ENCODE measurements at places on chromosomes 7 and 10.

DNA sequence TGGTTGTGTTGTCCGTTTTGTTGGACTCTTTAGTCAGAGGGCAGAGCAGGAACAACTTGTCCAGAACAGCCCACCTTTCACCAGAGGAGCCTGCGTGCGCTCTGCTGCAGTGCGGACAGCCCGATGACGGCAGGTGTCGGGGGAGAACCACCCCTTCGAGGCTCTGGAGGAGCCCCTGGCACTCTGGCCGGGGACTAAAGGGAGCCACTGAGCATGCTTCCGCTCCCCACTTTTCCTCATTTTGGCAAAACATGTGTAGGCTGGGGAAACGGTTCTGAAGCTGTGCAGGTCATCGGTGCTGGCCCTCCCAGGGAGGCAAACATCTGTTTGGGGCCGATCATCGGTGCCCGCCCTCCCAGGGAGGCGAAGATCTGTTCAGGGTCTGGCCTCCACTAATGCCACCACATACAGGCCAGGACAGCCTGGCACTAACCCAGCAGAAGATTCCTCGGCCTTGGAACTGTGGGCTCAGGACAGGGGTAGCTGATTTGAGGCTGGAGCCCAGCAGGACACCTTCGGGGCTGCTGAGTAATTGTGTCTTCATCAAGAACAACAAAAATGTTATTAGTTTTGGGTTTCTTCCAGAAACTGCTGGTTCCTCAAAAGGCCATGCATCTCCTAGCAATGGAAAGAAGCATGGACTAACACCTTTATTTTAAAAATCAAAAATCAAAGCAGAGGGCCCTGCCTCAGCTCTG is 124.4 kb upstream of the TCERG1L start:
- DNase-seq = peak; percentile 7

DNA sequence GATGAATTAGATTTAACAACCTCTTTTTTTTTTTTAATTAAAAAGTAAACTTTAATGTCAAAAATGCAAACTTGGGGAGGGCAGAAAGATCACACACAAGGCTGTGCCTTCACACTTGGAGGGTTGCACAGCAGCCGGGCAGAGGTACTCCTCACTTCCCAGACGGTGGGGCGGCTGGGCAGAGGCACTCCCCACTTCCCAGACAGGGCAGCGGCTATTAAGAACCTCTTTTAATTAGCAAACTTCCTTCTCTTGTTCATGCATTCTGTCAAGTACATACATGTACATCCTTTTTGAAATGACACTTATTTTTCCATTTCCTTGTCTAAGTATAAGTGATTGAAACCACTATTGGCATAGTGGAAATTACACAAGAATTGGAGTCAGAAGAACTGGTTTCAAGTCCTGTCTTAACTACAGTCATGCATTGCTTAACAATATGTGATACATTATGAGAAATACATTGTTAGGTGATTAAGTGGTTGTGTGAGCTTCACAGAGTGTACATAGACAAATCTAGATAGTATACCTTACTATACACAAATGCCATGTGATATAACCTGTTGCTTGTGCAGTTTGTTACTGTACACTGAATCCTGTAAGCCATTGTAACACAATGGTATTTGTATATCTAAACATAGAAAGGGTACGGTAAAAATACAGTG is 26.5 kb downstream of the BTRC start:
- DNase-seq = peak; percentile 31

GRCh38 chr10:121078672-121079102 is 227.5 kb downstream of the WDR11 start:
- no peak for DNase-seq

GRCh38 chr7:133584956-133585668 is 332.2 kb downstream of the EXOC4 start:
- no peak for DNase-seq

- peak; percentile 74 for DNase-seq
Measured at GRCh38 chr7:50679218-50680007, 103.3 kb downstream of the GRB10 start.

- peak; percentile 12 for DNase-seq
Measured at GRCh38 chr10:59655309-59655708, 54.3 kb downstream of the SLC16A9 start.

DNA sequence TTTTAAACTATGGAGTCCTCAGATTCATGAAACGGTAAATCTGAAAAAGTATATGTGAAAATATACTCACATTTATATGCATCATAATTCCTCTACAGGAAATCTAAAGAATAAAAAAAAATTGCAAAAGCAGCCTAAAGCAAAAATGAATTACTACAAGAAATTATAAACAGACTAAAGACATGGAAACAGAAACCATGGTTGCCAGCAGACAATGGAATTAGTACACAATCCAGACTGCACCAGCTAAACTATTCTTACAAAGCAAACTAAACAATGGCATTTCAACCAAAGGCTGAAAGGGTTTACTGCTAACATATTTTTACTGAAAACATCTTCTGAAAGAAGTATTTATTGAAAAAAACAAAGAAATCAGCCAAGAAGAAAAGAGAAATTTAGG is 51.6 kb downstream of the COL28A1 start:
- DNase-seq = no peak

DNA sequence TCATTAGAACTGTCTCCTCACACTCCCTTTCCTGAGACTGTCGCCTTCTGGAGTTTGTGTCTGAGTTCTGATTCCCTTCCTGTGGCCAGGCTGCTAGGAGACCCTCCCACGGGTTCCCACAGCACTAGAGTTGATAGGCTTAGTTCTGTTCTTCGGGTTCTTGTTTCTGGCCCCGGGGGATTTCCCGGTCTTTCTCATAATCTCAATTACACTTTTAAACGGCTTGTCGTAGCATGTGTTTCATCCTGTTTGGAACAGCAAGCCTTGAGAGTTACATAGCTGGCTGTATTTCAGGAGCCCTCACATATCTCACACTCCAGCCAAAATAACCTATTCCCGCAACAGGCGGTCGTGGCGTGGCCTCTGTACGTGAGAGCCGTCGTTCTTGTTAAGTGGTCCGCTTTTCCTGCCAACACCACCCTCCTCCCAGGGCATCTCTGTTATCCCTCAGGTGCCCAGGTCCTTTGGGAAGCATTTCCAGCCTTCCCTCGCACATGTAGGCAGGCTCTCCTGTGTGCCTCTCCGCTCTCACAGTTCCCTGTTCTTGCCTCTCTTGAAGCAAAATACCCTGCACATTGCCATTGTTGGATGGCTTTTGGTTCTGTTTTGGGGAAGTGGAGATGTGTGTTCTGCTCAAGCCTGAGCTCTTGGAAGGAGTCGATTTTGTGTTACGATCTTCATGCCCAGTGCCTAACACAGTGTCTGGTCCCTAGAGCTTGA is 46.0 kb downstream of the CDC123 start:
- peak; percentile 35 for DNase-seq

GRCh38 chr10:87761892-87762291 is 56.1 kb downstream of the ATAD1 start:
- DNase-seq = peak; percentile 87

GRCh38 chr7:135665042-135665441 is 2.7 kb downstream of the STMP1 start:
- no peak for DNase-seq

- peak; percentile 27 for DNase-seq
Measured at GRCh38 chr10:17375936-17376584, 78.3 kb downstream of the ST8SIA6 start.

- no peak for DNase-seq
Measured at GRCh38 chr10:93422118-93422517, 60.0 kb downstream of the MYOF start.

DNA sequence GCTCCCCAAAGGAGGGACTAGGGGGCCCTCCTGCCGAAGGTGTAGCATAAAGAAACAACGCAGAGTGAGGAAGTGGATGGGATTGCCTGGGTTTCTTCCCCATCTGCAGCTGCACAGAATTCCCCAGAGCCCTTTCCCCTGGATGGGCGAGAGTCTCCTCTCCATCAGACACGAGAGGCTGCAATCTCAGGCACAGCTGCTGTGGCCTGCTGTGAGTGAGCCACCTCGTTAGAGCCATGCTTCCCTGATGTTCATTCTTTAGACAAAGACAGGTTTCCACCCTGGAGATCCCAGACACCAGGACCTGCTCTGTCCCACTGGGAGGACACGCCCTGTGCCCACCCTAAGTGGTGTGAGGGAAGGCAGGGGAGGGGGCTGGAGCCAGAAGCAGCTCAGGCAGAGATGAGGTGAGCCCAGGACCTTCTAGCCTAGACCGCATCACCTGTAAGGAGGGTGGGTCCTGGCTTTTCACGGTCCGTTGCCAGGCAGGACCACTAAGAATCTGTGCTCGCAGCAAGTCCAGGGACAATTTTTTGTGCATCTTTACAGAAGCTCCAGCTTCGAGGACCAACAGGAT is 268.6 kb upstream of the TCERG1L start:
- DNase-seq = no peak

DNA sequence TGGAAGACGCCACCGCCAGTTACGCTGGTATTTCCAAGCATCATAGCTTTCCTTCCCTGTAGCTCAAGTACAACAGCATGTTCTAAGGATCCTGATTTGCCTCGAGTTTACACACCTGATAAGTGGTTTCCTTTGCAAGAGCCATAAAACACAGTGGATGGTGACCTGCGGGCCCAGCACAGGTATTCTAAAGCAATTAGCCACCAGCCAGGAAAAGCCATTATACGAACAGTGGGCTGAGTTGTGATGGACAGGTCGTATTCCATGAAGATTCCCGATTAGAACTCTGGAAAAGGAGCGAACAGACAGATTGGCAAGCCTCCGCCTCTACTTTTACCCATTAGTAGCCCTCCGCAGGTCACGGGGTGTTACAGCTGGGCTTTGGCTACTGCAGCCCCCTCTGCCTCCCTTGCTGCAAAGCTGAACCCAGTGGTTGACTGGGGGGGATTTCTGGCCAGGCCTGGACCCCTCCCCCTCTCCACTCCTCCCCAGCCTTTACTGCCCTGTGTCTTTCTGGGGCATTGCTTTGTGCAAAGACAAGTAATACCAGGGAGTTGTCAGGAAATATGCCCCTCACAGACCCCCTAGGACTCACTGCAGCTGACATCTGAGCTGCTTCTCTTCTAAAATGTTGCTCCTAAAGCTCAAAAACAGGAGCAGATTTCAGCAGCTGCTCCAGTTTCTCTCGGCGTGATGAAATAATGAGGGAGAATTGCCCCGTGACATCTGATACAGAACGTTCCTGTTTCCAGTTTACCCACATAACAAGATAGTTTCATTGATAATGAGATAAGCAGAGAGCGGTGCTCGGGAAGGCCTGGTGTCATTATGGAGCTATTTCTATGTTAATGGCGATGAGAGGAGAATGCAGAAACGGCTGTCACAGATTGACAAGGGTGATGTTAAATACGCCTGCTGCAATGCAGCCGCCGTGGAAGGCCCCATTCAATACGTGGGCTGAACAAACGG is 214.4 kb downstream of the CCSER2 start:
- DNase-seq = no peak

- peak; percentile 26 for DNase-seq
Measured at GRCh38 chr10:21217107-21217506, 308.4 kb downstream of the SKIDA1 start.

- DNase-seq = no peak
Measured at GRCh38 chr10:131082201-131082850, 229.2 kb downstream of the TCERG1L start.

GRCh38 chr7:92259610-92260247 is 14.0 kb downstream of the ANKIB1 start:
- DNase-seq = no peak

GRCh38 chr10:117408436-117409384 is 33.5 kb upstream of the PDZD8 start:
- DNase-seq = no peak

DNA sequence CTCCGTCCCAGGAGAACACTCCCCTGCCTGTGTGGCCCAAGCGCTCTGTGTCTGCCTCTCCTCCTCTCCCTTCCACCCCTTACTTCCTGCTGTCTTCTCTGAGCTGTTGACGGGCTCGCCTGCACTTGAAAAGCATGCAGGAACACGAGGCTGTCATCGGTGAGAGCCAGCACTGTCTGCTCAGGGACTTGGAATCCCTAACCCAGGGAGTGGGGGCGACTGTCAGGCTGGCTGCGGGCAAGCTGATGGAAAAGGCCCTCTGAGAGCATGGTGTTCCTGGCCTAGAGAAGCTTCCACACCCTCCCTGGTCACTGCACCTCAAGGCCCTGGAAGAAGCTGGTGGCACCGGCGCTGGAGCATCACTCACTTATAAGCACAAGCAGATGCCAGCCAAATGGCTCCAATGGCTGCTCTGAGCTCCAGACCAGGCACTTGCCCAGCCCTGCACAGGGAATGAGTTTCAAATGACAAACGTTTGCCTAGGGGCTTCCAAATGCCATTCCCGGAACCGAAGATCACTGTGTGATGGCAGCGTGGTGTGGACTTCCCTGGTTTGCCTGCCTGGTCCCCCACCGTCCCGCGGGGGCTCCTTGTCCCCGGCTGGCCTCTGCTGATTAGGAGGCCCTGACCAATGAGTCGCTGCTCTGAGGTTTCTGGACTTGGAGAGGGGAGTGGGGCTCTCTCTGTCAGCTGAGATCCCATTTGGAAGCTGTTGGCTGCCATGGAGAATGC is 56.7 kb upstream of the EBF3 start:
- peak; percentile 18 for DNase-seq

DNA sequence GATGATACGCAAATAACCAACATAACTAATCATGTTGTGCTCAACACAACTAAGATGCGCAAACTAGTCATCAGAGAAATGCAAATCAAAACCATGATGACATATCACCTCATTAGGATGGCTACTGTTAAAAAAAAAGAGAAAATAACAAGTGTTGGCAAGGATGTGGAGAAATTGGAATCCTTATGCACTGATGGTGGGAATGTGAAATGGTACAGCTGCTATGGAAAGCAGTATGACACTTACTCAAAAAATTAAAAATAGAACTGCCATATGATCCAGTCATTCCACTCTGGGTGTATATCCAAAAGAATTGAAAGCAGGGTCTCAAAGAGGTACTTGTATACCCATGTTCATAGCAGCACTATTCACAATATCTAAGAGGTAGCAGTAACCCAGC is 42.9 kb downstream of the SLIT1 start:
- DNase-seq = no peak

- peak; percentile 10 for DNase-seq
Measured at GRCh38 chr7:94397722-94398121, 3.0 kb downstream of the COL1A2 start.

GRCh38 chr10:95906677-95907455 is 909 bp upstream of the CC2D2B start:
- DNase-seq = peak; percentile 66

GRCh38 chr10:25465582-25466372 is 291.0 kb downstream of the GPR158 start:
- DNase-seq = peak; percentile 1

- peak; percentile 73 for DNase-seq
Measured at GRCh38 chr10:944034-944831, 12.7 kb upstream of the LARP4B start.

GRCh38 chr7:885893-886625 is 9.7 kb downstream of the GET4 start:
- DNase-seq = no peak

GRCh38 chr10:89808842-89809241 is 107.5 kb downstream of the KIF20B start:
- no peak for DNase-seq

- no peak for DNase-seq
Measured at GRCh38 chr7:35007768-35008167, 29.5 kb downstream of the DPY19L1 start.

DNA sequence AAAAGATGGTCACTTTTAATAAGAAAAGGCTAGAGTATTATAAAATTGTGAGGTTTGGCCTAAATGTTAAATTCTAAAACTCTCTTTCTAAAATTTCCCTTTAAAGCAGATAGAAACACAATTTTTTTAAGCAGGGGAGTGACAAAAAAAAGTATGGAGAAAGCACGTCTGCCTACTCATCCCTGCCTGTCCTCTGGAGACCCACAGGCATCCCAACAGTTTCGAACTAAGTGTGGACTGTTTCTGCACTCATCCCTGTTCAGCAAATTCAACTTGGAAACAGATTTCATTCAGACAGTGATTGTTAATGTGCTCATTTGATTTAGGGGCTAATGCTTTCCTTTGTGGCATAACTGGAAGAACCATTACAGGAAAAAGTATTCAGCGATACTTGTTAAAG is 192.6 kb upstream of the CXCL12 start:
- DNase-seq = peak; percentile 7

Measured in fibroblast of mammary gland (primary cell).